Fibroblast of skin of right biceps (primary cell): ENCODE measurements at places on chromosomes 6 and 20.

DNA sequence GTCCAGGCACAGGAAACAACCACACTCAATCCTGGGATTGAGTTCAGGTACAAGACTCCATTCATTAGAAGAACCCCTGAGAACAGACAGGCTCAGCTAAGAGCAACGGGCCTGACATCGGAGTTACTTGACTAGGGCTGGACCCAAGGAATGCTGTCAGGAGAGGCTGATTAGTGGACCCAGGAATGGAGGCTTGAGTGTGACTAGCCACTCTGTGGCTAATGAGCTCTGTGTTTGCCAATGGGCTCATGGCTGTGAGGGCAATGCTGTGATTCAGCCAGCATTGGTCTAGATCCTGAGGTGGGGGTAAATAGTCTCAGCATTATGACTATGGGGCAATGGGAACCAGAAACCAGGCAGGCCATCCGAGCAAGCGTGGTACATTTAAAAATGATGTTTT, 71.8 kb downstream of the RIOK1 start:
- peak; percentile 30 for DNase-seq

DNA sequence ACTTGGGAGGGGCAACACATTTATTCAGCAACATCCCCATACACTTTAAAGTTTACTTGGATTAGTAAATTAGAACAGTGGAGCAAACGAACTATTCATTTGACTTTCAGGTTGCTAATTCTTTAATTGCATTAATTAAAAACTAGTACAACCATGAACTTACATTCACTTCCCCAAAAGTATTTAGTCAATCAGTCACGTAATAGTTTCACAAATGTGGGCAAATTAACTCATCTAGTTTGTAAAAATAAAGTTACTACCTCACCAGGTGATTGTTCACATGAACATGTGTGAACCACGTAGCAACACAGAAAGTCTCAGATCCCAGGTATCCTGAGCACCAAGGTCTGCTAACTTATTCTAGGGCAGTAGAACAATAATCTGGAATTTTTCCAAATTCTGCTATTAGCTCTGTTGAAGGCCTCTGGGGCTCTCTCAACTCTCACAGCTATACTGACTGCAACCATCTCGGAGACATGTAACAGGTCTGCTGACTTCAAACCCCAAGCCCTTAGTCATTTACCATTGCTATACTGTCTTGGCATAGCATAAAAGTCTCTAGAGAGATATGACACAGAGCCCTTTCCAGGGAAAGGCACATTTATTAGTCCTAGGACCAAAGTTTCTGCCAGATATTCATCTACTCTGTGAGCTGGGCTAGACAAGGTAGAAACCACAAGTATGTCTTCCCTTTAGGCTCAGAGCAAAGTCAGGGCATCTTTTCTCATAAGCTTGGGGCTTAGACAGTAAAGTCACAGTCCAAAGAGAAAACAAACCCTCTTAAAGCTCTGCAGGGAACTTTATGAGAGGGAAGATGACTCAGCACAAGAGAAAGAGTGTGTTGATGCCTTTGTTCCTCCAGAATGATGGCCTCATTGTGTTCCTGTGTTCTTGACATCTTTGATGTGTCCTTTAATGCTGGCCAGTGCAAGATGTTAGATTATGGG, 50.9 kb upstream of the CCDC28A start:
- DNase-seq, result peak; percentile 86

DNA sequence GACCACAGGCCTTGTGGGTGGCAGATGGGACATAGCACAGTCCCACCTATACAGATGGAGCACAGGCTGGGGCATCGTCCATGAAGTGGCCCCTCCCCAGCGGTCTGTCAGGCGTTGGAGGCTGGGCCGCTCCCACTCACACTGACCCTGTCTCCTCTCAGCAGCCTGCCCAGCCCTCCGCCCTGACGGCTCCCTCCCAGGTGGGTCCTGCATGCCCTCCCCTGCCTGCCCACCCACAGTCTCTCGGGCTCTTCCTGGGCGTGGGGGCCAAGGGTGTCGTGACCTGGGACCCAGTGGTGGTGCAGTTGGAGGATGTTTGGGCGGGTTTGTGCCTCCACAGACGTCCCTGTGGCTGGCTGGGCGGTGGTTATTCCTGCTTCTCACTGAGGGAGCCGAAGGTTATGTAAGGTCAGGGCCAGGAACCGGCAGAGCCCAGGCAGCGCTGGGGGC, 22.3 kb downstream of the COL20A1 start:
- no peak for DNase-seq

GRCh38 chr6:111766201-111766857, 106.9 kb downstream of the FYN start:
- peak; percentile 84 for DNase-seq

DNA sequence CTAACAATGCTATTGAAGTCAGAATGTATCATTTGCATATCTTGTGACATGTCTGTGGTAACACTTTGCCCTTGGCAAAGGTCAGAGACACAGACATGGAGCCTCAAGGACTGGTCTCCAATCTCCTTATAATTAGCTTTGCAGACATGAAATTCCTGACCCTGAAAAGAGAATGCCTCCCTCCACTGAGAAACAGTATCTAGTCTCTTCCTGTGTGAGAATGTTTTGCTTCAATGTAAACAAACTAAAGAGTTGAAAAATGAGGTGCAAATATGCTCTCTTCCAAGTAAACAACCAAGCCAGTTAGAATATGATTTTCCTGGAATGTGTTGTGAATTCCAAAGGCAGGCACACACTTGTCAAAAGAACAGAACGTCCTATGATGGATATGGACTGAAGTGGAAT, 407.1 kb upstream of the MARCKS start:
- DNase-seq, result peak; percentile 67

DNA sequence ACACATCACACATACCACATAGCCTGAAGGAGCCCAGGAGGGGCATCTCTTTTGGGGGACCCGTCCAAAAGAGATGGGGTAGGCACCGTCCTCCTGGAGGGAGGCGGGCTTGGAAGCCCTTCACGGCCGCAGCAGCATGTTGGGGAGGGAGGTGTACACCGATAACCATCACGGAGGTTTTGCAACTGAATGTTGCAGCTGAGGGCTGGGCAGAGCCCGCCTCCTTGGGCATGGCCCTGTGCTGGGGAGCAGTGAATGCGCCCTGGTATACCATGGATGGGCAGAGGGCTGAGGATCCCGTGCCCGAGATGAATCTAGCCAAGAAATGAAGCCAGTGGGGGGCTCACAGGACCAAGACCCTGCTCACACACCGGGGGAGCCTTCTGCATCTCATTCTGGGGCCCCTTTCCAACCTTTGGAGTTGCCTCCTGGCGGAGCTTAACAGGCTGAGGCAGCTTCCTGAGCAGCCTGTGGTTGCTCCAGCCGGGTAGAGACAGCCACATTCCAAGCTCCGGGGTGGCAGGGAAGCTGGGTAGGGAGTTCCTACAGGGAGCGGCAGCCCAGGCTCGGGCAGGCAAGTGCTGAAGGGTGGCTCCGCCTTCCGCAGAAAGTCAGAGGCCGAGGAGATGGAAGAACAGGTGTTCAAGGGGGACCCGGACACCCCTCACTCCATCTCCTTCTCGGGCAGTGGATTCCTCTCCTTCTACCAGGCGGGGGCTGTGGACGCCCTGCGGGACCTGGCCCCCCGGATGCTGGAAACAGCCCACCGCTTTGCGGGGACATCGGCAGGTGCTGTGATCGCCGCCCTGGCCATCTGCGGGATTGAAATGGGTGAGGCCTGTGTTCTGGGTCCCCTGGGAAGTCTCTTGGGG, at the start of gene PNPLA1:
Gene PNPLA1 (plus strand): TSS at position 227 of the 872 bp plus-strand sequence. CDS start 400 bp downstream, at position 627.
- DNase-seq, result no peak

- DNase-seq, result peak; percentile 85
Measured at GRCh38 chr20:36097337-36098151, 57.0 kb upstream of the EPB41L1 start.

DNA sequence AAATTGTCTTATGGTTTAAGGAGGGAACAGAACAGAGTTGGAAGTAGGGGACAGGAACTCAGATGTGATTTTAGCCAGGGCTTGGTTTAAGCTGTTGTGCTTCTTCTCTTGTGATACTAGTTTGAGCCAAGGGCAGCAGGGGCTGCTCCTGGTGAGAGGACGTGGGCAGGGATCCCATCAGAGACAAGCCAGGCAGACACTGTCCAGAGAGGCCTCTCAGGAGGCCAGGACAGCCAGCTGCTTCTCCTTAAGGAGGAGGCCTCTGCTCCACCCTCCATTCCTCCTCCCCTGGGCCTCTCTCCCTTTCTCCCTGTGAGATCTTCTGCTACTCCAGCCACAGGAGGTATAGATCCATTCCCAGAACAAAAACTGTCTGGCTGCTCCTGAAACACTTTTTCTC, 108.4 kb upstream of the MLN start:
- DNase-seq, result no peak

DNA sequence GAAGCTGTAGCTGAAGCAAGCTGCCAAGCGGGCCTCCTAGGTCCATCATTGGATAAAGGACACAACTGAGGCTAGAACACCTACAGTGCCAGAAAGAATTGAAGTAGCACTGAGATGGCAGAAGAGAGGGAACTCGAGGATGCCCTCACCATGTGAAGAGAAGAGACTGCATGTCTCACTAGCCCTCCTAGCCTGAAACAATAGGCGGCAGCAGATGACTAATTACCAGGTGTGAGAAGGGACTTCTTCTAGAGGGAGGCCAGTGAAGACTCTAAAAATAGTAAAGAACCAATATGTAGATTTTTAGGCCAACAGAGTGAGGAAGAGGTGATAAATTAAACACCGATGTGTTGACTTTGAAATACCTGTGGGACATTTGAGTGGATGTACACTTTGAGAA, 50.3 kb downstream of the LGSN start:
- DNase-seq, result no peak

DNA sequence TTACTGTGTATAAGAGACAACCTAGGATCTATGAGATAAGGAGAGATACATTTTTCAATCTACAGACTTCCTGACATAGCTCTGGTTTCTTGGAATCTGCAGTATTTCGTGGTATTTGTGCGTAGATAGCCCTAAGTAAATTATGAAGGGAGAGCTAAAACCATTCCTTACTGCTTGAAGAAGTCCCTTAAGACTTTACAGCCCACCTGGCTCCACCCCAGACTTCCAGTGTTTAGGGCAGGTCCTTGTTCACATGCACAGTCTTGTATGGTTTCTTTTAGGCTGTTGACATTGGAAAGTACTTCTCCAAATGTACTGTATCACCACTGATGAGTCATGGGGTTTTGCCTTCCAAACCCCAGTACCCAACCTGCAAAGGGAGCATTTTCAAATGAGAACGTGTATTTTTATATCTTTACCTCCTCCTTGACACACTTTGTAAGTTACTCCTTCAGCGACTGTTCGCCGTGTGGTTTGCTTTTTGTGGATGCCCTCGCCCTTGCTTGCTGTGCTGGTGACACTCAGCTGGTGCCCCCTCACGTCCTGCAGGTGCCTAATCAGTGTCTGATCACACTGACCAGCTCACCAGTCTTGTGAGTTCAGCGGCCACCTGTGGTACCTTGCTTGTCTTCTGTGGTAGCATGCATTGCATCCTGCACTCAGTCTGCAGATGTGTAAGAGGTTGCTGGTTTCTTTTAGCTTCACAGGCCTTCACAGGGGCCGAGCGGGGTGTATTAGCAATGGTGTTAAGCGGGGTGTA, 73.3 kb downstream of the IGF2R start:
- DNase-seq, result peak; percentile 49

GRCh38 chr6:111943266-111943665, 70.0 kb upstream of the FYN start:
- no peak for DNase-seq

DNA sequence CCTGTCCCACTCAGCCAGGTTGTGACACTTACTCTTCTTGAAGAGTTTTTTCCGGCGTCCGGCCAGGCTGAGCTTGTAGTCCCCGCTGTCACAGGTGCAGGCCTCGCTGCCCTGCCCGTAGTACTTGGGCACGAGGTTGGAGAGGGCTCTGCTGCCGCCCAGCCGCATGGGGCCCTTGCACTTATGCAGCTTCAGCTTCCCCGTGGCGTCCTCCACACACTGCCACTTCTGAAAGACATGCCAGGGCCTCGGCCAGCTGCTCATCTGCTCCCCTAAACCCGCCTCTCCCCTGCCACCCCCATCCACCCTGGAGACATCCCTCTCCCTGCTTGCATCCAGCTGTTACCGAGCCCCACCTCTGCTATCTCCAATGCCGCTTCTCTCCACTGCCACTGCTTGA, 113.1 kb downstream of the SULF2 start:
- DNase-seq, result no peak

- DNase-seq, result peak; percentile 97
Measured at GRCh38 chr6:6699741-6700367, 111.3 kb downstream of the LY86 start.

- no peak for DNase-seq
Measured at GRCh38 chr20:37333130-37333847, 12.7 kb upstream of the SRC start.

GRCh38 chr6:25874118-25874517, at the start of gene SLC17A3:
SLC17A3 (minus strand) TSS chr6:25874243; CDS start chr6:25868387, 5,856 bp downstream.
- DNase-seq, result no peak

GRCh38 chr6:90025523-90026061, 131.3 kb downstream of the GJA10 start:
- DNase-seq, result peak; percentile 97

- DNase-seq, result peak; percentile 81
Measured at GRCh38 chr20:11170565-11170964, 496.8 kb upstream of the JAG1 start.

GRCh38 chr20:36070451-36070850, 84.1 kb upstream of the EPB41L1 start:
- DNase-seq, result no peak

DNA sequence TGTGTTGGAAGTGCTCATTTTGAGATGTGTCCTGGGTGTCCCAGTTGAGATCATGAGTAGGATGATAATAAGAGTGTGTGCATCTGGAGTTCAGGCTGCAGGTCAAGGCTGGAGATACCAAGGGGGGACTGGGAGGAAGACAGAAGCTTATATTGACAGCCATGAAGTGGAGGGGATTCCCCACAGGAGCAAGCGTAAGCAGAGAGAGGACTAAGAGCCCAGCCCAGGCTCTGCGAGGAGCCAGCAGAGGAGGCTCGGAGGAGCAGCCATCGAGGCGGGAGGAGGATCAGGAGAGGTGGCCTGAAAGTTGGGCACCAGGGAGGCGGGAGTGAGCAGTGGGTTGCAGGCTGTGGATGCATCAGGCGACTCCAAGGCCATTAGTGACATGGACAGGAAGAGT, 116.2 kb downstream of the SLC24A3 start:
- no peak for DNase-seq

- peak; percentile 62 for DNase-seq
Measured at GRCh38 chr6:130906736-130907381, 79.7 kb downstream of the SMLR1 start.

DNA sequence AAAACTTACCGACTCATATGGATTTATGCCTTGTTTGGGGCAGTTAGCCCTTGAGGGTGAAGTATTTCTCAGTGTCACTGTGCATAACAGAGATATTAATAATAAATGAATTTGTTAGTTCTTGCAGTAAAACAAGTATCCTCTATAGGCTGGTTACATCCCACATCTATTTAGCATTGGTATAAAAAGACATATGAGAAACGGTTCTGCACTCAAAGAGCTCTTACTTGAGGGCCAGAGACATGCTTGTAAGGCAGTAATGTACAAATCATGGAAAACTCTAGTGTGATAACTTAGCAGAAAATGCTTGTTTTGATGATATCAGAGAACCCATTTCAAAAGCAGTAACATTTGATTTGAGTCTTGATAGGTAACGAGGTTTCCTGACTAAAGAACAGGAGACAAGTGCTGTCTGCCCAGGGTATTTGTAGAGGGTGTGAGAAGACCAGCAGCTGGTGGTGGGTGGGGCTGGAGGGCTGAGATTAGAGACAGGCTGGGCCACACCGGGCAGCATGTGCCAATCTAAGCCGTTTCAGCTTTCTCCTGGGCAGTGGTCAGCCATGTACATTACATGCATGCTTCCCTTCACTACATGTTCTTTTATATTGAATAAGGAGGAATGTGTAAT, 46.3 kb downstream of the TULP4 start:
- DNase-seq, result no peak
